Eye (tissue), 1 donor: ENCODE measurements at places on chromosomes 5 and 9.

- DNase-seq, result no peak
These were observed 74.7 kb upstream of the UNC5A start for GRCh38 chr5:176735383-176736265.

DNA sequence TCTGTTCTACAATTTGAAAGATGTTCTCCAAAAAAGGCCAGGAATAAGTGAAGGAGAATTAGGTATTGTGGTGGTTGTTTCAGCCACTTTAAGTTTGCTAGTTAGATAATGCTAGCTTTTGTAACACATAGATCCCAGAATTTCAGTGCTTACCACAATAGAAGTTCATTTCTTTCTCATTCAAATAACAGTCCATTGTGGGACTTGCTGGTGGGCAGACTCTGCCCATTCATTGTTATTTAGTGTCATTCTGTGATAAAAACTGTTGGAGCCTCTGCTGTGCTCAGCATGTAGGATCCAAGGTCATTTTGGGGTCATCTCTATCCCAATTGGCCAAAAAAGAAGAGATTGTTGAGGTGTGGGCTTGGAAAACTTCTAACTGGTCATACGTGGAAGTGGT lies 106.8 kb downstream of the CCDC192 start:
- peak; percentile 31 for DNase-seq

DNA sequence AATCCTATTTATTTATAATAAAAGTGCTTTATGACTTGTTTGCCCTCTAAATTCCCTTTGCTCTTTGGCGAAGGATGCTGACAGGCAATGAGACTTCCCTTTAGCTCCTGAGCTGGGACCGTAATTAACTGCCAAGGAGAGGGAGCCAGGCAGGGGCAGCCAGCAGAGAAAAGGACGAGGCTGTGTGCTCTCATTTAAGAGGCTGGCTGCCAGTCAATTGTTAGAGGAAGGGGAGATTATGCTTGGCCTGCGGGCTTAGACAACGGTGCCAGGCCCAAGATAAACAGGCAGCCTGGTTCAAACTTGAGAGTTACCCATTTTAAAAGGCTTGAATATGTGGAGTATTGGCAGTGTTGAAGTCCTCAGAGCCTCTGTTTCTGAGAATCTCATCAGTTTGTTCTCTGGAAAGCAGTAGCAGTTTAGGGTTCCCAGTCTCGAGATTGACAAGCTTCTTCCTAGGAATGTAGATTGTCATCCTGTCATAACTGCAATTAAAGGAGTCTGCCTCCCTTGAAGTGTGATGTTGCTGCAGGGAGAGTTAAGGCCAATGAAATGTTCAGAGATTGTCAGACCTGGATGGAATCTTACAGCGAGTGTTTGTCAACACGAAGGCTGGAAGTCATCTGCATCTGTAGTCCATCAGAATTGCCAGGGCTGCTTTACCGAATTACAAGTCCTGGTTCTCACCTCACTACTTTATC lies 113.2 kb downstream of the JAKMIP2 start:
- no peak for DNase-seq

GRCh38 chr9:117492476-117492875 lies 77.6 kb upstream of the ASTN2 start:
- DNase-seq, result peak; percentile 42

DNA sequence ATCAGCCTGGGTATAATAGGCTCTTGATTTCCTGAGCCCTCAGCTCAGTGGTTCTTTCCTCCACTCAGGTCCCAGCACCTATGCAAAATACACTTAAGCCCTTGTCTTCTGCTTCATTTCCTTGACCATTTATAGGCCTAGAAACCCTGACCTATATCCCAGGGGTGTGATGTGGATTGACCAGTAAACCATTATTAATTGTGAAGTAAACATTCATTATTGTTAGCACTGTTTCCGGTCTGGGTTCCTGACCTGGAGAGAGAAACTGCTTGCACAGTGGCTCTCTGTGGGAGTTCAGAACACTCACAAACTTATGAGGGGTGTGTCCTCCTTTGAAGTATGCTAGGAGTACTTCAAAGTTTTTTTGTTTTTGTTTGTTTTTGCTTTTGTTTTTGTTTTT lies 19.6 kb upstream of the TOMM5 start:
- DNase-seq, result peak; percentile 30

GRCh38 chr9:81664638-81665222 lies 24.6 kb downstream of the TLE1 start:
- DNase-seq, result no peak

- peak; percentile 82 for DNase-seq
These were observed 120.9 kb downstream of the WNK2 start for GRCh38 chr9:93304574-93305496.

DNA sequence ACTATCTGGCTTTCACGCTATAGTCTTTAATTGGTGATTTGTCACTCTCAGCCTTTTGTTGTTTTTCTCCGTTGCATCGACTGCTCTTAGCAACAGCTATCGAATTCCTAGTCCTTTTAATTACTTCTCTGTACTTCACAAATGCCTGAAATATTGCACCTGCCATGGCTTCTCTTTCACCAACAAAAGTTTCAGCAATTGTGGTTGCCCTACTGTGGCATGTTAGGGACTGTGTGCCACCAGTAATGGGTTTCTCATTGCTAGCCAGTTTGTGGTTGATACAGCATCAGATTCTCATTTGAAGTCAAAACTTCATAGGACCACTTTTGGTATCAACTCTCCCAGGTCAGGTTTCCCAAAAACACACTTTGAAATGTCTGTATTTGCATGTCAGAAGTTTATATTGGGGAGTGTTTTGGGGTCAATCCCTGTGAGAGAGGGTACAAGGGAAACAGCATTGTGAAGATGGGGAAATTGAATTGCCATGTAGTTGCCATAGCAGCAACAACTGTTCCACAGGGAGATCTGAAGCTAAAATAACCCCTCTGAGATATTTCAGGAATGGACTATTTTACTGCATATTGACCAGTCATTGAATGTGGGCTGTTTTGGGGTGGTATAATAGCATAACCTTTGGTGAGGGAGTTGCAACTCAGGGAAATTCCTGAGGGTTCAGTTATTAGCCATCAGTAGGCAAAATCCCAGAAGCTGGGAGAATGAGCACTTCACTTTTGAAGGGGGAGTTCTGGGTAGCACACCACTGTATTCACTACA lies 99.2 kb downstream of the WDR70 start:
- DNase-seq, result no peak

DNA sequence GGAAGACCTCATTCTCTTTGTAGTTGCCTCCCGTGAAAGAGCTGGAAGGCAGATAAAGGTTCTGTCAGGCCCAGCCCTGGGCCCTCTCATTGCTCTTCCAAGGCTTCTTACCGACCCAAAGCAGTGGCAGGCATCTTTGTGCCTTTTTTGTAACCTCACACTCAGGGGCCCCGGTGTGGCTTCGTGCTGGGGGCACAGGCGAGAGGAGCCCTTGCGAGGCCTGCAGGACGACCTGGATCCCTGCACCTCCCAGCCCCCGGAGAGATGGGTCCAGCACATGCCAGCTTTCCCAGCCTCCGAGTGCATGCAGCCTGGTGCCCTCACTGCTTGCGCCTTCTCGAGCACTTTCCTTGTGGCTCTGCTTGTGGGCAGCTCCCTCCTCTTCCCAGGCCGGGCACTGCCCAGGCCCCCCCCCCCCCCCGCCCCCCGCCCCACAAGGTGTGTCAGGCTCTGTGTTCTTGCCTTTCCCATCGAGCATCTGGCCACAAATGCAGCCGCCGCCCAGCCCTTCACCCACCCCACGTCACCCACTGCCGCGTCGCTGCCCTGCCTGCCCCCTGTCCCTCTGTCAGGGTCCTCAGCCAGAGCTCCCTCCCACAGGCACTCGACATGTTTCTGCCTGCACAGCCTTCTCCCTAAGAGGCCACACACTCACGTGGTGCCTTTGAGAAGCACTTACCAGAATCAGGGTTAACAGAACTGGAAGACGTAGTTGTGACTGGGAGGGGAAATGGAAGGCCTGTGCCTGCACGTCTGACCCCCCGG lies 63.7 kb upstream of the CACNA1B start:
- DNase-seq, result peak; percentile 12

- DNase-seq, result peak; percentile 24
These were observed 63.8 kb upstream of the ZNF462 start for GRCh38 chr9:106799152-106799551.

DNA sequence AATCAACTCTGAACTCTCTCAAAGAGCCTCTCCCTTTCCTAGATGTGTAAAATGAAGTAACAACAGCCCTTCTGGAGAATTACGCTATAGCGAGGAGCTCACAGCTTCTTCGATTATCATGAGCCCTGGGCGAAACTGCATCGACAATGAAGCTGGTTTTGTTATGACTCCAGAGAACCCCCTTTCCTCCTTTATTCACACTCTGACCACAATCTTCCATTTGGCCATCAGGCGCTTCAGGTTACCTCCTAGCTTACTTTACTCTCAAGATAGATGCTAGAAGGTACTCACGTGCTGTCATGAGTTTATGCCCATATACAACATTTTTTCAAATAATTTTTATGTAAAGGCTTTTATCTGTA lies 362.7 kb upstream of the RFX3 start:
- no peak for DNase-seq

DNA sequence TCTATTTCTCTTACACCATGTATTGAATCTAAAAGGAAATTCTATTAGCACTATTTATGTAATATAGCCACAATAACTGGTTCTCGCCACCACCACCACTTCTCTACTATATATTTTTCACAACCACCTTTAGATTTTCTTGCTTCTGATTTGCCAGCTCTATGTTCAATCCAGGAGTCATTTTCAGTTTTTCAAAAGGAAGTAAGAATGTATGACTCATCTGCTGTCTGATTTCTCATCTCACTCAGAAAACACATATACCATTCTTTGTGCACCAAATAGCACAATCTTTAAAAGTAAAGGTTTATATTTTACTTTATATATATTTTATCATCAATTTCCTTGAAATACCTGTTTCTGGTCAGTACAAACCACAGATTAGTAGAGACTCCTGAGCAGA lies 1127.5 kb downstream of the TAF11L14 start:
- no peak for DNase-seq

DNA sequence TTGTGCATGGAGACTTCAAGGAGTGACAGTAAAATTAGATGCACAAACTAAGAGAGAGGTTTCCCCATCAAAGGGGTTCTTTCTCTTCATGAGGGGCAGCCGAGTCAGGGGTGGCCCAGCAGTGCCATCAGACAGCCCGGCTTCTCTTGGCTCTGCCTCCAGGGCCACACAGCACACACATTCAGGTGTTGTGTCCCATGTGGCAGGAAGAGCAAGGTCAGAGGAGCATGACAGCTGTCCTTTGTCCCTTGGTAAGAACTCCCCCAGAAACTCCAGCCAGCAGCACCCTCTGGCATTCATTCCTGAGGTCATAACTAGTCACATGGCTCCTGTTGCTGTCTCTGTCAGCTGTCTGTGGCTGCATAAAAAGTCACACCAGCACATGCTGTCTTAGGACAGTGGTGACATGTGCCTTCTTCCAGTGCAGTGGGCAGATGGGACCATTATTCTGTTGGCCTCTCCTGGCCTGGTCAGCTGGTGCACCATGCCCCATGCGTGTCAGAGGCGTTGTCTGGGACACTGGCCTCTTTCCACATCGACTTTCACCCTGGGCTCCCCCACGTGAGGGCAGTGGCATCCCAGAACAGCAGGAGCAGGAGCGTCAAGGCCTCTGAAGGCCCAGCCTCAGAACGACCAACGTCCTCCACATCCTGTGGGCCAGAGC lies 78.4 kb upstream of the OTULINL start:
- no peak for DNase-seq

DNA sequence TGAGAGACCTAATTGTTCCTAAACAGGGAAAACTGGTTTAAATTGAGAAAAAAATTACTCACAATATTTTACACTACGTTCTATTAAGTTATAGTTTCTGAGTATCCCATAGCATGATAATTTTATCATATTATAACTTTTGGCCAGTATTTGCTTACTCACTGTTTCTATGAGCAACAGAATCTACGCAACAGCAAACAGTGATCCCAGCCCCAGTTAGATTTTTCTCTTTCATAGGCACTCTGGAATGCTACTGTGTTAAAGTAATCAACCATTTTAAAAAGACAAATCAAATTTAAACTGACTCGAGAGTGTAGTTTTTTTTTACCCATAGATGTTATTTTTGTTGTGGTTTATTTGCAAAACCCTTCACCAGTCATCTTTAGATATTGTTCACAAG lies 107.2 kb downstream of the XRCC4 start:
- DNase-seq, result no peak

- DNase-seq, result no peak
These were observed 459.0 kb upstream of the ST8SIA4 start for GRCh38 chr5:101362067-101362466.

DNA sequence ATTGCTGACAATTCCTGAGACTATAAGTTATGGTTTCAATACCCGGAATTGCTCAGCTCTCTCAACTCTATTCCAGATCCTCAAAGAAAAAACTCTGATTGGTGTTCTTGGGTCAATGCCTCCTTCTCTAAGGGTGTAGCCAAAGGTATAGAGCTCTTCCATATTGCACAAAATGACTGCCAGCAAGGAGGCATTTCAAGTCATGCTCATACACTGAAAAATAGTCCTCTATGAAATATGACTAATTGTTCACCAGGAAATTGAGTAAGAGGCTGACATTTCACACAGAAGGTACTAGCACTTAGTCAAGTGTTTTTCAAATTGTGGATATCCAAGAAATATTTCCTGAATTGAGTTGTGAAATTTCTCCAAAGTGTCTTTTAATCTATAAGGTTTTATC lies 111.1 kb upstream of the KLF9 start:
- DNase-seq, result no peak

DNA sequence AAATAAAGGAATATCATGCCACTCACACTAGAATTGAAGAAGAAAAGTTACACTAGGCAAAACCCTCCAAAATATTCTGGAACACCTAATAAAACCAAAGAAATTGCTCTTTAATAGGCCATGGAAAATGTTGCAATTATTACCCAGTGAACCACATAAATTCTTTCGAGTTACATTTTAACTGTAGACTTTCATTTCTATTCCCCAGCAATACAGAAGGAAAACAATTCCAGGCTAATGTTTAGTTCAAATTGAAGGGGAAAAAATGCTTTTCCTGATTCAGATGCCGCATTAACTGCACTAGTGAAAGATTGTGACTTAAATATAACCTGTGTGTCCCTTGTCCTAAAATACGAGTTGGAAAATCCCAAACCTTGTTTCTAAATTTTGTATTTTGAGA lies 439.3 kb upstream of the ADAMTS16 start:
- no peak for DNase-seq

- DNase-seq, result no peak
These were observed 213.4 kb downstream of the PLK2 start for GRCh38 chr5:58246461-58246944.

DNA sequence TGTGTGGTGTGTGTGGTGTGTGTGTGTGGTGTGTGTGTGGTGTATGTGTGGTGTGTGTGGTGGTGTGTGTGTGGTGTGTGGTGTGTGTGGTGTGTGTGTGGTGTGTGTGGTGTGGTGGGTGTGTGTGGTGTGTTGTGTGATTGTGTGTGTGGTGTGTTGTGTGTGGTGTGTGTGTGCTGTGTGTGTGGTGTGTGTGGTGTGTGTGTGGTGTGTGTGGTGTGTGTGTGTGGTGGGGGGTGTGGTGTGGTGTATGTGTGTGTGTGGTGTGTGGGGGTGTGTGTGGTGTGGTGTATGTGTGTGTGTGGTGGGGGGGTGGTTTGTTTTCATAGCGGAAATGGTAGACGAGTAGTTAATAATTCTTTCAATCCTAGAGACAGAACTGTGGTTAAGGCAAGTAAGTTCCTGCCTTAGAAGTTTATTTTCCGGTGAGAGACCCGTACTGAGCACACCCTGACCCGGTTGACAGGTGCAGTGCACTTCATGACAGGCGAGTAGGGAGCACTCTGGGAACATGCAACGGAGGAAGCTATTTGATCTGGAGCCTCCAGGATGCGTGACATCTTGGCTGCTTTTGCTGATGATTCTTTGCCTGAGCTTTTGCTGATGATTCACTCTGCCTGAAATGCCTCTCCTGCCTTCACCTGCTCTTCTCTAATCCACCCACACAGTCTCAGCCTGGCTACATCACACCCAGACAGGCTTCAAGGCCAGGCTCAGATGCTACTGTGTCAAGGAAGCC lies 21.7 kb upstream of the FAT2 start:
- DNase-seq, result no peak
